ENCODE measurements at places on chromosomes 16 and 17.
A peak's percentile ranks its signal among the peaks of the same experiment; 100 is the strongest.

DNA sequence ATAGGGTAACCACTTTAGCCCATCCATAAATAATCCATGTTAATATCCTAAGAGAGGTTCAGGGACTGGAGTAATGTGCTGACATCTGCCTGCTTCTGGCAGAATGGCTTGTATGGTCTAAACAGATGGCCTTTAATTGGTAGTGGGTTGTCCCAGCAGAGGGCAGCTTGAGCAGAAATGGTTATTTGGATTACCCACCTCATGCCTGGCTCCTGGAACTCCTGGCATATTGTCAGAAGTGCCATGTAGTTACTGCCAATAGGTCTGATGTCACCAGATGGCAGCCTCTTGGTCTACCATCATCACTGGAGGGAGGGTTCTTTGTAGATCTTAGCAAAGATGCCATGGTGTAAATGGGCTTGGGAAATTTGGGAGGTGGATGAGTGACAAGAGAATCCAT, 157.5 kb upstream of the SOX9 start:
- ATAC-seq = no peak

GRCh38 chr17:61284746-61285145, 114.9 kb upstream of the TBX2 start:
- no peak for ATAC-seq

DNA sequence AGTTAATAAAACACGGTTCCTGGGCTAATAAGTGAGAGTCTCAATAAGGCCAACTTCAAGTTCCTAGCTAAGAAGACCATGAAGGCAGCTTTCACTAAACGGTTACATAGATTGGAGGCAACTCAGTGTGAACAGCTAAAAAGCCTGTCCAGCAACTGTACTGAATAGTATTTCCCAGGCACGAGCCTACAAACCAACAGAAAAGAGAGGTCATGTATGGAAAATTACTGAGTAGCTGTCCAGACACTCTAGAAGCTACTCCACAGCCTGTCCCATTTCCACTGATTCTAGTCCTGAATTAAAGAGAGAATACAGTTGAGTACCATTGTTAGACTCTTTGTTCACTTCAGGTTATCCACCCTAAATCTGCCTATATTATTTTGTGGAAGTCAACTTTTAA, 36.5 kb upstream of the C17orf78 start:
- ATAC-seq = no peak

GRCh38 chr17:42566215-42566882, 551 bp upstream of the MLX start:
- ATAC-seq = no peak

- ATAC-seq = no peak
These were observed 44.4 kb upstream of the ATP2A3 start for GRCh38 chr17:4008441-4009185.

GRCh38 chr17:9969301-9969935, 64.3 kb upstream of the RCVRN start:
- no peak for ATAC-seq

DNA sequence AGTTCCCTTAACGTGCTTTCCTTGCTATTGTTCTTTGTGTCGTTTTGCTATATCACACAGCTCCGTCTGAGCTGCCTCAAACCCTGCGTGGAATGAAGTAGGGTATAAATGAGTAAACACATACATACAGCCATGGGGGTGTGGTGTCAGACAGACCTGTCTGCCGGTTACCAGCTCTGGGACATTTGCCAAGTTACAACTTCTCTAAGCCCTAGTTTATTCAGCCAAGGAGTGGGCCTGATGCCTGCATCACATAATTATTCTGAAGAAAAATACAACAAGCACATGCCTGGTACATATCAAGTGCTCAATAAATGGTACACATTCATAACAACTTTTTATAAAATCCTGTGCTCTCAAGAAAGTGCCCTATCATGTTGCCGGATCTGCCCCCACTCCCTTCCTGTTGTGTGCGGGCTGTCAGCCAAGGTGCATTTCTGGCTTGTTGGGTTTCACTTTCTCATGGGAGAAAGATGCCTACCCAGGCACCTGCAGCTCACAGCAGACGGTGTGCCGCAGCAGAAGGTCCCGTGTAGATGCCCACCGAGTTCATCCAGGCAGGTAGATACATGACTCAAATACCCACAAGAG, 30.5 kb downstream of the SMPD3 start:
- peak; percentile 87 for ATAC-seq

DNA sequence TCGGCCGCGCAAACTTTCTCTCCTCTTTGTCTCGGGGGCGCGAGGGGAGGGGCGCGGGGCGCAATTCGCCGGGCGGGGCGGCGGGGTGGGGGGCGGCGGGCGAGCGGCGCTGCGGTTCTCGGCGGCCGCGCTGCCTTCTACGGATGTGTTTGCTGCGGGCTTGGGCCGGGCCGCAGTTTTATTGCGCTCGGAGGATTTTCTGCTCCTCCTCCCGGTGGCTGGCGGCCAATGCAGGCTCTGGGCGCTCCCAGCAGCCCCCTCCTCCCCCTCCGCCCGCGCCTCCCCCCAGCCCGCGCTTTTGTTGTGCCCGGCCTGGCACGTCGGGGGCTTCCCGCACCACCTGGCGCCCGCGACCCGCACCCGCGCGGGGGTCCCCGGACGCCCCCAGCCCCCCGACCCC, at the start of gene TIMP2:
TSS of gene TIMP2 (minus strand) at position 154 of the 400 bp plus-strand sequence. CDS start 299 bp downstream, outside the sequence.
- peak; percentile 68 for ATAC-seq

DNA sequence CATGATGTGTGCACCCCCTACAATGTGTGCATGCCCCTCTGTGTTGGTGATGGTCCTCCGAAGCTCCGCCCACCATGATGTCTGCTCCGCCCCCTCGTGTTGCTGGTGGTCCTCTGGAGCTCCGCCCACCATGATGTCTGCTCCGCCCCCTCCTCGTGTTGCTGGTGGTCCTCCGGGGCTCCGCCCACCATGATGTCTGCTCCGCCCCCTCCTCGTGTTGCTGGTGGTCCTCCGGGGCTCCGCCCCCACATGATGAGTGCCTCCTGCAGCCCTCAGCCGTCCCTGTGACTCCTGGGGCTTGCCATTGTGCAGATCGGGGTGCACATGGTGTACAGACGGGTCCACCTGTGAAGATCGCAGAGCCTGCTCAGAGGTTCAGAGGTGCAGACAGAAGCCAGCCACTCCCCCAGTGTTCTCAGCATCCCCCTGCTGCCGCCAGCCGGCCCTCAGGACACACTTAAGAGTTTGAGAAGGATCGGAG, 129.1 kb upstream of the CHMP6 start:
- ATAC-seq = no peak

GRCh38 chr17:8162997-8163977, 539 bp upstream of the VAMP2 start:
- peak; percentile 6 for ATAC-seq

DNA sequence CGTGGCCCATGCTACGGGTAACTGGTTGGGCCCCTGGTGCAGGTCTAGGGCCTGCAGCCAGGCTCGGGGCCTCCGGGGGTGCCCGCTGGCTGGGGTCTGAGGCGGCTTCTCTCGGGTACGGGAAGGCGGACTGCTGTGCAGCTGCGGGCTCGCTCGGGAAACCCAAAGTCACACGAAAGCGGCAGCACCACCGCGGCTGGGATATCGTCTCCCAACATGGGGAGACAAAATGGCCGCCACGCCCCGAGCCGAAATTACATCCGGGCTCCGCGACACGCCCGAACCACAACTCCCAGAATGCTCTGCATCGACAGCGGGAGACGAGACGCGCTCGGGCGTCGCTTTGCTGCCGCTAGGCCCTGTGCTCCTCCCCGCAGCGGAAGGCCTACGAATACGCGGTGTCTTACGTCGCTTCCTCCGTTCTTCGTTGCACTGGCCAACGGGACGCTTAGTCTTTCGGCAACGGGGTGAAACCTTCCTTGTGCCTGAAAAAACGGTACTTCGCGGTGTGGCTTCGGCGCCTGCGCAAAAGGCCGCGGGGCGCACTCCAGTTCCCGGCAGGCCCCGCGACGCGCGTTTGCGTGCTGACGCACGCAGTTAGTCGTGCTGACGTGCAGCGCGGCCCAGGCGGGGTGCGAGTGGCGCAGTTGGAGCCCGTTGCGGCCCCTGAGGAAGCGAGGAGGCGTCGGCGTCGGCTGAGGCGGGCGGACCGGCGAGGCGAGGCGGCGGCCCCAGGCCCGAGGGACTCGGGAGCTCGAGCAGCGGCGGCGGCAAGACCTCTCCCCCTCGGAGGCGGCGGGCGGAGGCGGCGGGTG, at the start of gene SRRM2:
TSS of gene SRRM2 (plus strand) at position 604 of the 815 bp plus-strand sequence. CDS start 3,727 bp downstream, outside the sequence.
- ATAC-seq = peak; percentile 90

GRCh38 chr17:69045646-69046045, 15.1 kb downstream of the ABCA9 start:
- ATAC-seq = peak; percentile 16

DNA sequence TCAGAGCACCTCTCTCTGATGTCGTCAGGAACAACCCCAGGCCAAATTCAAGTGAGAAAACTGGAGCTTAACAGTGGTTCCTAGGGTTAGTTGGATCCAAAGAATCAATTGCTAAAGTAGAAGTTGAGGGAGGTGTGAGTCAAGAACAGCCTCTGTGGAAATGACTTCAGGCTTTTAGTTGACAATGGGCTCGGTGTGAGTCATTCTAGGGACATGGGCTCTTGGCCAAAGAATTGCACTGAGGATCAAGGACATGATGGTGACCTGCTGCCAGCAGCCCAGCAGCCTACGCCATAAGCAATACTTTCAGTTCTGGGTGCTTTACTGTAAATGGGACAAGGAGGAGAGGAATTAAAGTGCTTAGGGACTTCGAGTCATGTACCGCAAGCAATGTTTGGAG, 32.1 kb upstream of the SMURF2 start:
- ATAC-seq = no peak

DNA sequence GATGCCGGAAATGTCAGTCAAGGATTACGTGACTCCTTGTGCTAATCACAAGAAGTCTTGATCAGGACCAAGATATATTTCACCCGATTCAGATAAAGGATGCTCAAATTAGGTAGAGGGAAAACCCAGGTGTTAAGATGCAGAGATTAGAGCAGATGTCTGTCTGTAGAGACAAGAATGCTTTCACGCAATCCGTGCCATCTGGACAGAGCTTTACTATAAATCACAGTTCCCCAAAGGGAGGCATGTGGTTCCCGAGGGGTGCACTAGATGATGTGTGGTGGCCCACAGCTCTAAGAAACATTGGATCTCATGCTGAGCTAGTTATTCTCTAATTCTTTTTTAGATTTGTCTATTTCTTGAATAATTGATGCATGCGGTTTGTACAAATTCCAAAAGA, 9.8 kb upstream of the MAP3K14 start:
- no peak for ATAC-seq

DNA sequence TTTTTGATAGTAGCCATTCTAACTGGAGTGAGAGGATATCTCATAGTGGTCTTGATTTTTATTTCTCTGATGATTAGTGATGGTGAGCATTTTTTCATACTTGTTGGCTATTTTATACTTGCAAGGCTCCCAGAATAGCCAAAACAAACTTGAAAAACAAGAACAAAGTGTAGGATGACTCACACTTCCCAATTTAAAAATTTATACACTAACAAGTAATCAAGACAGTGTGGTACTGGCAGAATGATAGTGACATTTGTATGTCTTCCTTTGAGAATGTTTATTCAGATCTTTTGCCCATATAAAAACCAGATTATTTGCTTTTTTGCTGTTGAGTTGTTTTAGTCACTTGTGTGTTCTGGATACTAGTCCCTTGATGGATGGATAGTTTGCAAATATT, 17.8 kb downstream of the SPECC1 start:
- ATAC-seq = no peak
